Stimulated activated CD4-positive, alpha-beta T cell treated with anti-CD3 and anti-CD28 coated beads, Interleukin-1b, Interleukin-23, amount 100 ng/mL, for 1 hour (primary cell): ENCODE measurements at places on chromosomes 7 and 10.

DNA sequence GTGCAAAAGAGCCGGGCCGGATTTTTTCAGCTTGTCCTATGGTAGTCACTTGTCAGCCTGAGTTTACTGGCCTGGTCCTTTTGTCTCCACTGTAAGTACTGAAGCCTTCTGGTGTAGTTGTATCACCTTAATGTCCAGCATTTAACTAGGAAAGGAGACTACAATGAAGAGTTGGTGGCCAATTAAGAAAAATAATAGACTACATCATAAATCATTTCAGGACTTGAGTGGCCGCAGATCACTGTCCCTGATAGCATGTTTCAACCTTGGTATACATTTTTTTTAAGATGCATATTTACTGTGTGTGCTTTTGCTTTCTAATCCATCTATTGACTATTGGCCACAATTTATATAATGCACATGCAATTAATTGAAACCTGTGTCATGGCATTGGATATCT is 6.1 kb downstream of the FZD1 start:
- no peak for DNase-seq

DNA sequence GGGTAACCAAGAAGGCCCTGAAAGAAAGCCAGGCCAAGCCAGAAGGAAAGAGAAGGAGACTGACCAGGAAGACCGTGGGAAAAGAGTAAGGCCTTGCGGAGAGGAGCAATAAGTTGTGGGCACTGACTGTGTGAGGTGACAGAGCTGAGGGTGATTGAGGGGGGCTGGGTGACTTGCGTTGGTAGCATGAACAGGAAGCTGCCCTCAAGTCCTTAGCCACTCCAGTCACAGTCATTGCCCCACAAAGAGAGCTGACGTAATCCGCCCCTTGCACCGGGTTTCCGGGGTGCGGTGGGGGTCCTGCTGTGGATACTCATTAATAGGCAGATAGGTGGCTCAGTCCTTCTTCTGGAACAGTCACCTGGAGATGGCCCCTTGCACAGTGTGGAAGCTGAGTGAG is 16.1 kb upstream of the DMBT1 start:
- DNase-seq: no peak

GRCh38 chr7:17855202-17855601 is 85.1 kb downstream of the SNX13 start:
- no peak for DNase-seq

GRCh38 chr10:128438417-128439063 is 312.3 kb upstream of the MKI67 start:
- no peak for DNase-seq

GRCh38 chr7:124515106-124515830 is 250.3 kb downstream of the GPR37 start:
- DNase-seq: no peak

DNA sequence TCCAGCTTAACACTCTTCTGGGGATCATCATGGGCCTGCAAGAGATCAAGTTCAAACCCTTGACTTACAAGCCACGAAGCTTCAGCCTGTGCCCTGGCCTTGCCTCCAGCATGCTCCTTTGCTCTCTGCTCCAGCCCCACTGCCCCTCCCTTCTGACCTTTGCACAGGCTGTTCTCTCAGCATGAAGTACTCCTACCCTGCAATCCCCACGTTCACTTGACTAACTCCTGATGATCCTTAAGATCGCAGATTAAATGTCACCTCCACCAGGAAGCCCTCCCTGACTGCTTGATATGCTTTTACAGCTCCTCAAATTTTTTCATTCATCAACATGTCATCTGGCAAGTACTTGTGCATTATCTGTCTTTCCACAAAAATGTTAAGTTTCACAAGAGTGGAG is 75.5 kb upstream of the SLF2 start:
- DNase-seq: no peak

DNA sequence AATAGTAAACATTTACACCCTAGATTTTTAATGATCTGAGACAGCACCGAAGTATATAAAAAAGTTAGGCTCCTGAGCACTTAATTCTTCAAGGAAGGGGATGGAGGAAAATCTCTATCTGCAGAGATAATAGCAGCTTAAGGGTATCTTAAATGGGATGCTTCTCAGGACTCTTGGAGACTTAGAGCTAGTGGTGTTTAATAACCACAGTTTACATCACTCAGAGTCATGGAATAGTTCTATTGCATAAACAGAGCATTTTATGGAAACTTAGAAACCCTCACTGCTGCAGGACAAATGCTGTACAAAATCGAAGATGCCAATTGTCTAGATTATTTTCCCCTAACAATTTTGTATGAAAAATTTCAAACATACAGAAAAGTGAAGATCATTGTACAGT is 398.9 kb upstream of the GALNT17 start:
- DNase-seq: no peak

- no peak for DNase-seq
These were observed 1.0 kb upstream of the PILRA start for GRCh38 chr7:100372256-100372655.

GRCh38 chr10:32327364-32327691 is 19.6 kb downstream of the EPC1 start:
- no peak for DNase-seq

DNA sequence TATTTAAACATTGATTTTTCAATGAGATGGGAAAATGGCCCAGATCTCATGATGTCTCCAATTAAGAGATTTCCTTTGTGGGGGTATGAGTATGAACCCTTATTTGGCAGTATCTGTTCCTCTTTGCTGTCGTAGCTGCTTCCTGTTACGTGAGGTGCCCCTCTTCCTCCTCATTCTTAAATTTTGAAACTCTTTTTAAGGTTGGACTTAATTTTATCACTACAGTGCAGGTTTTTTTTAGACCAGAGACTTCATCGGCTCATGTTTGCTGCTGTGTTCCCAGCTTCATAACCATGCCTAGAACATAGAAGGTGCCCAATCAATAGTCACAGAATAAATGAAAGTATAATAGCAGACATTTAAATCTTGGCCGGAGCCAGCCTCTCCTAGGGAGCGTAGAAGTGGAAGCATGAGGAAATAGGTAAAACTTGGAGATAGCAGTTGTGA is 2.4 kb downstream of the MIOS start:
- DNase-seq: no peak

DNA sequence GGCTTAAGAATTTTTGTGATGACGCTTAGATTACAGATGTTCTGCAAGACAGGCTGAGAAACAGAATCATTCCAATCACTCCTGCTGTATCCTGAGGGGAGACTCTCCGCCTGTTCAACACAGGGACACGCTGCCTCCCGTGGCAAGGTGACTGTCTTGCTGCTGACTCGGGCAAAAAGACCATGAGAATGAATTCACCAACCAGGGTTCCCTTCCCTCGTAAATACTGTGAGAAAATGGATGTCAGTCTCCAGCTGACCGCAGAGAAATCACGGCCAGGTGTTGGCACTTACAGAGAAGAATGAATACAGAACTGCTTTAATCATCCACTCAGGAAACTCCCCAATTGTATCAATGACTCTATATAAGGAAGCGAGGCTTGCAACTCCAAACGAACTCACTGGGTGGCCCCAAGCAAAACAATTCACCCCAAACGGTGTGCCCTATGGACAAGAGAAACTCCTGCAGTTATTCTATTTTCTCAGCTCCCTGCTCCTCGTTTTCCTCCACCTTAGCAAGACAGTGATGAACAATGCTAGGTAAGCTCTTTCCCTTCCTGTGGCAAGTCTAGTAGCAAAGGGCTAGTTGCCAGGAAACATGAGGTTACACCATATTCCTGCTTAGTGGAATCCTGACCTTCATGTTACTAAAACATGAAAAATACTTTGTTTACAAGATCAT is 22.8 kb downstream of the GNA12 start:
- DNase-seq: no peak

- DNase-seq: no peak
These were observed 85.8 kb upstream of the GPR22 start for GRCh38 chr7:107384025-107384424.

GRCh38 chr10:122165484-122166276 is 105.4 kb upstream of the BTBD16 start:
- no peak for DNase-seq

- no peak for DNase-seq
These were observed 43.3 kb downstream of the C10orf120 start for GRCh38 chr10:122656308-122656705.

DNA sequence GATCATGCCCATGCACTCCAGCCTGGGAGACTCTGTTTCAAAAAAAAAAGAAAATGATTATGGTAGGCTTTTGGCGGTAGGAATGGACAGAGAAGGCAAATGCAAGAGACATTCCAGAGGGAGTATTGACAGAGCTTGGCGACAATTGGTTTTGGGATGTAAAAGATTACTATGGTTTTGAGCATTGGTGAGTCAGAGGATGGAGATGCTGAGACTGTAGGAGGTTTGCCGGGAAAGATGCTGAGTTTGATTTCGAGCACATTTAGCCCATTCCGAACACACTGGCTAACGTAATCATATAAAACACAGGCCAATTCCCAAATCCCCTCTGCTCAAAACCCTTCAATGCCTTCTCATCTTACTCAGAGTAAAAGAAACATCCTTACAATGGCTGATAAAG is 161.6 kb upstream of the MKLN1 start:
- DNase-seq: no peak

- no peak for DNase-seq
These were observed 75.1 kb downstream of the LYZL2 start for GRCh38 chr10:30554440-30554825.
